Stimulated activated naive B cell treated with anti-CD40 and anti-IgM and Interleukin-4, amounts not matched to agents 10 μg/mL and 1 μg/mL and 100 μg/mL, for 72 hours (primary cell): ENCODE measurements at places on chromosomes 7 and 10.

DNA sequence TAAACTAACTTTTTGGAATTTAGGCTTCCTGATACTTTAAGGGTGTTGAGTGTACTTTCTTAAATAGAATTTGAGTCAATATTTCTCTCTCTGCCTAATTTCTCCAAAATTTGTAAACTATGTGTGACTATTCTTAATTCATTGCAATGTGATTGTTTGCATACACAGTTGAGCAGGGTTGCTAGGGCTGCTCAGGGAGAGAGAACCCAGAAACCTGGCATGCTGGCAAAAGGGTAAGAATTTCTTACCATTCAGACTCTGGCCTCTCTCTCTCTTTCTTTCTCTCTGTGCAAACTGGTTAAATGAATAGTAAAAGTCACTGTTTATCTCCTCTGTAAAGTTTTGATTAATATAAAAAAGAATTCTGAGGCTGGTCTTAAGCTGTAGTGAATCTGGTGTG is 51.0 kb upstream of the NAMPT start:
- H3K36me3 ChIP-seq = no peaks in the 10 kb centered on the region
- DNase-seq = no peak
- H3K27ac ChIP-seq = no peak overlapping the region
- no peak overlapping the region for H3K4me3 ChIP-seq
- no peaks in the 10 kb centered on the region for H3K4me1 ChIP-seq

- peak overlapping the region; percentile 67 for H3K27ac ChIP-seq
- H3K4me1 ChIP-seq = peaks cover 29% of the 10 kb centered on the region
- peaks cover 43% of the 10 kb centered on the region for H3K36me3 ChIP-seq
- no peak overlapping the region for H3K4me3 ChIP-seq
Observed at GRCh38 chr7:98285157-98286092, 3.9 kb downstream of the BRI3 start.

DNA sequence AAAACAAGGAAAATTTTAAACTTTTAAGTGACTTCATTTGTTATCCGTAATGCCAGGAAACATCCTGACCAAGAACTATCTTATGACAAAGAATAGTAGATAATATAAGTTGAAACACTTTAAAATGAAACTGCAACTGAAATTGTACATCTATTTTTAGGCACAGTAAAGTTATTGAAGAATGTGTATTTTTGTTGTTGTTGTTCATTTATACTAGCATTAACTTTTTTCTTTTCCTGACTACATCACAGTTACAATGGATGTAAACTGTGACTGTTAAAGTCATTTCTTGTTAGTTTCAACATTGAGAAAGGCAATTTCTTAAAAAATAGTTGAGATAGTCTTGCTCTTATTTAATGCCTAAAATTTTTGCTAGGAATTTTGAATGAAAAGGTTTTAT is 2.6 kb downstream of the CPED1 start:
- no peak overlapping the region for H3K27ac ChIP-seq
- no peaks in the 10 kb centered on the region for H3K36me3 ChIP-seq
- DNase-seq = no peak

GRCh38 chr7:39375047-39375873 is 190.9 kb upstream of the YAE1 start:
- no peak overlapping the region for H3K4me3 ChIP-seq
- DNase-seq = no peak
- H3K4me1 ChIP-seq = no peaks in the 10 kb centered on the region
- peaks cover 12% of the 10 kb centered on the region for H3K27me3 ChIP-seq
- H3K36me3 ChIP-seq = no peaks in the 10 kb centered on the region
- no peak overlapping the region for H3K27ac ChIP-seq

DNA sequence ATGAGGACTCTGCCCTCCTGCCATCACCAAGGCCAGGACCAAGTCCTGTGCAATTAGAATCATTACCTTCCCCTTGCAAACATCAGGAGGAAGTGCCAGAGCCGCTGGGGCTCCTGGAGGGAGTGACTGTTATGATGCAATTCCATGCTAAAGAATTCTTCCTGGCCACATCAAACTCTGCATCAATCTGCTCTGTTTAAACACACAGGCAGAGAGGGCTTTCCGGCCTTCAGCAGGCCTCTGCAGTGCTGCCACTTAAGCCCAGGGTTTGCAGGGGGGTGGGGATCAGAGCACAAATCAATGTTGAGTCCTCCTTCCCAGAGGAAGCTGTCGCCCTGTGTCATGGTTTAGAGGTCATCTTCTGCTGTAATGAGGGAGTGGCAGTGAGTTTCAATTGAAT is 58.1 kb downstream of the CTBP2 start:
- DNase-seq = no peak
- H3K27ac ChIP-seq = no peak overlapping the region
- no peaks in the 10 kb centered on the region for H3K36me3 ChIP-seq
- H3K4me1 ChIP-seq = no peaks in the 10 kb centered on the region

DNA sequence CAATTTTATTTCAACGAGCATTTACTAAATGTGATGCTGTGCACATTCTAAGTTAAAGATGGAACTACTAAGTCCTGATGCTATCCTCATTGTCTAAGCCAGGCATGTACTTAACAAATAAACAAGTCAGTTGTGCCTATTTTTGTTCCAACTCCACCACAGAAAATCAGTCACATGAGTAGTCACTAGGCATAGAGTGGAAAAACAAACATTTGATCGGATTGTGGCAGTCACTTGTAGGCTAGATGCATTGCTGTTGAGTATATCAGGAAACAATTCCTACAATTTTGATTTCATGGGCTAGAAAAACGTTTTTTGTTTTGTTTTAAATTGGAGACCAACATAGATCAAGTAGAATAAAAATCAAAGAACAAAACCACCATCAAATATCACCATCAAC is 177.6 kb upstream of the SLC25A13 start:
- no peak for DNase-seq
- H3K4me3 ChIP-seq = no peak overlapping the region
- no peak overlapping the region for H3K27ac ChIP-seq
- H3K36me3 ChIP-seq = no peaks in the 10 kb centered on the region
- no peaks in the 10 kb centered on the region for H3K27me3 ChIP-seq

DNA sequence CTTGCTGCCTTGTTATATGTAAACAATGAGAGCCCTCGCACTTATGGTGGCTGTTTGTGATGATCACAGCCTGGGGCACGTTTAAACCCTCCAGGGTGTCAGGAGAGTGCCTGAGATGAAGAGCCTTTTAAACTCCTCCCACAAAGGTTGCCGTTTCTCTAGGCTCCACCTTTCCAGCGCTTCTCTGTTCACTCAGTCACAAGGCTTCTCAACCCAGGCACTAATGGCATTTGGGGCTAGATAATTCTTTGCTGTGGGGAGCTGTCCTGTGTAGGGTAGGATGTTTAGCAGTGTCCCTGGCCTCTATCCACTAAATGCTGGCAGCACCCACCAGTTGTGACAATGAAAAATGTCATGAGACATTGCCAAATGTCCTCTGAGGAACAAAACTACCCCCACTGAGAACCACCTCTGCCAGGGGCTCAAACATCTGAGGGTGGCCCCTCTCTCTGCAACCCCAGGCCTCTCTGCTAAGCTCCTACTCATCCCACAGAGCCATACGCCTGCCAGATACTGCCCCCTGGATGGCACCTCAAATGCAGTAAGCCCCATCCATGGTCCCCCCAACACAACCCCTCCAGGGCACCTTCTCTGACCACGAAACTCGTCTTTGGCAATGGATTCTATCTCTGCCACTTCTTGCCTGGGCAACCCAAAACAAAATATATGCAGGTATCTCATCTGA is 144.3 kb upstream of the ZMIZ1 start:
- H3K4me1 ChIP-seq = no peaks in the 10 kb centered on the region
- H3K4me3 ChIP-seq = no peak overlapping the region
- no peaks in the 10 kb centered on the region for H3K36me3 ChIP-seq

GRCh38 chr7:155468785-155469148 is 10.8 kb downstream of the EN2 start:
- peak overlapping the region; percentile 74 for H3K4me3 ChIP-seq
- H3K27ac ChIP-seq = peak overlapping the region; percentile 56
- H3K36me3 ChIP-seq = no peaks in the 10 kb centered on the region
- no peak for DNase-seq
- H3K4me1 ChIP-seq = peaks cover 22% of the 10 kb centered on the region
- peaks cover 74% of the 10 kb centered on the region for H3K27me3 ChIP-seq

DNA sequence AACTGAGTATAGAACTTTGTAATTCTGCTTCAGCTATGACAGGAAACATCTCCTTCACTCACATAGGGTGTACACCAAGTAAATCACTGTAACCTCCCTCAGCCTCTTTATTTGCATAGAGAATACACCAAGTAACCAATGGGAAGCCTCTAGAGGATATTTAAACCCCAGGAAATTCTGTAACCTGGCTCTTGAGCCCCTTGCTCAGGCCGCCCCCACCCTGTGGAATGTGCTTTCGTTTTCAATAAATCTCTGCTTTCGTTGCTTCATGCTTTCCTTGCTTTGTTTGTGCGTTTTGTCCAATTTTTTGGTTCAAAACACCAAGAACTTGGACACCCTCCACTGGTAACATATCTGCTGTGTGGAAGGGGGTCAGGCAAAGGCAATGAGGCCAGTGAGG is 60.2 kb downstream of the CLRN3 start:
- no peak for DNase-seq
- H3K36me3 ChIP-seq = no peaks in the 10 kb centered on the region
- peaks cover 33% of the 10 kb centered on the region for H3K27me3 ChIP-seq
- H3K4me3 ChIP-seq = no peak overlapping the region
- no peak overlapping the region for H3K27ac ChIP-seq

GRCh38 chr7:151210087-151210854 is at the start of gene H2BK1:
Gene H2BK1 (minus strand): TSS chr7:151210488. CDS start chr7:151210318, 170 bp downstream.
- H3K27me3 ChIP-seq = peaks cover 7% of the 10 kb centered on the region
- no peaks in the 10 kb centered on the region for H3K4me1 ChIP-seq
- H3K27ac ChIP-seq = no peak within 1 kb of the TSS
- peaks cover 38% of the 10 kb centered on the region for H3K36me3 ChIP-seq
- no peak within 1 kb of the TSS for H3K4me3 ChIP-seq

DNA sequence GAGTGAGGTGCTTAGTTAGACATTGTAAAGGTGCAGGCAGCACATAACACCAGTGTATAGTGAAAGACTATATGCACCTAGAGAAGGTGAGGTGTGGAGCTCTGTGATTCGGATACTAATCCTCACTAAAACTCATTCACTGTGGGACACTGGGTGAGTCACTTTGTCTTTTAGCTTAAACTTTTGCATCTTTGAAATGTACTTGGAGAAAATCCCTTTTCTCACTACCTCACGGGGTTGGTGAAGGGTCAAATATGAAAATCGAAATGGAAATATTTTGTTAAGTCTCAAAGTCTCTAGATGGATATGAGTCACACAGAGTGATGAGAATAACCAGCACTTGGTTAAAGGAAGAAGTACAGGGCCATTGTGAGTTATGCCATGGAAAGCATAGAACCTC is 38.0 kb downstream of the MDFIC start:
- DNase-seq = no peak
- H3K27ac ChIP-seq = peak overlapping the region; percentile 42

- H3K27ac ChIP-seq = no peak overlapping the region
- DNase-seq = no peak
- no peaks in the 10 kb centered on the region for H3K36me3 ChIP-seq
- no peak overlapping the region for H3K4me3 ChIP-seq
Observed at GRCh38 chr10:21343087-21343486, 182.4 kb downstream of the SKIDA1 start.

GRCh38 chr7:133265821-133266220 is 12.9 kb downstream of the EXOC4 start:
- no peak overlapping the region for H3K27ac ChIP-seq
- H3K4me1 ChIP-seq = peaks cover 34% of the 10 kb centered on the region
- peaks cover 41% of the 10 kb centered on the region for H3K36me3 ChIP-seq
- DNase-seq = no peak
- no peak overlapping the region for H3K4me3 ChIP-seq
- no peaks in the 10 kb centered on the region for H3K27me3 ChIP-seq

DNA sequence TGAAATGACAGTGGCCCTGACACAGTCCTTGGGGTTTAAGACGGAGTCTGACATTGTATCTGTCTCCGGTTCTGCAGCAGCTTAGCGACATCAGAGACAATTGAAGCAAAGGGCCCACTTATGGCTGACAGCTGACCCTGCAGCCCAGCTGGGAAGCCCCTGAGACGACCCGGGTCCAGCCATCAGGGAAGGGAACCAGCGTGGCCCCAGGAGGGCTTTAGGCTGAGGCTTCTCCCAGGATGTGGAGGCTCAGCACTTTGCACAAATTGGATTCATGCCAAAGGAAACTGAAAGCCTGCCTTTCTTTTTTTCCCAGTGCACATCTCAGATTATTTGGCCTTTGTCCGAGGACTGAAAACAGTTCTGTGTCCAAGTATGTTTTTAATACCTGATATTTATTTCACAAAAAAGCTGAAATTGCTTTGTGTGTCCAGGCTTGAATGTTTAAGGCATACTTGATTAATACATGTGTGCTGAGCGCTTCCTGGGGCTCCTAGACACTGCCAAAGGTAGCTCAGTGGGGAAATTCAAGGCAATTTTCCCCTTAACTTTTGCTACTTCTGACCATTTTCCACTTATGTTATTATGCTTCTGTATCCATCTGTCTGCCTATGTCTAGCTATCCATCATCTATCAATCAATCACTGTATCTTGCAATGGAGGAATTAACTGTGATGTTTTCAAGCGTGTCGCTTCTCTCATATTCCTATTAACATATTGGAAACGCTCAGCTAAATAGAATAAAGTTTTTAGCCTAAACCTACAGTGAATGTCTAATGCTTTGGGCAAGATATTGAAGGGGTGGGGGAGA is 34.8 kb downstream of the KLF6 start:
- H3K36me3 ChIP-seq = no peaks in the 10 kb centered on the region
- H3K4me1 ChIP-seq = peaks cover 18% of the 10 kb centered on the region

DNA sequence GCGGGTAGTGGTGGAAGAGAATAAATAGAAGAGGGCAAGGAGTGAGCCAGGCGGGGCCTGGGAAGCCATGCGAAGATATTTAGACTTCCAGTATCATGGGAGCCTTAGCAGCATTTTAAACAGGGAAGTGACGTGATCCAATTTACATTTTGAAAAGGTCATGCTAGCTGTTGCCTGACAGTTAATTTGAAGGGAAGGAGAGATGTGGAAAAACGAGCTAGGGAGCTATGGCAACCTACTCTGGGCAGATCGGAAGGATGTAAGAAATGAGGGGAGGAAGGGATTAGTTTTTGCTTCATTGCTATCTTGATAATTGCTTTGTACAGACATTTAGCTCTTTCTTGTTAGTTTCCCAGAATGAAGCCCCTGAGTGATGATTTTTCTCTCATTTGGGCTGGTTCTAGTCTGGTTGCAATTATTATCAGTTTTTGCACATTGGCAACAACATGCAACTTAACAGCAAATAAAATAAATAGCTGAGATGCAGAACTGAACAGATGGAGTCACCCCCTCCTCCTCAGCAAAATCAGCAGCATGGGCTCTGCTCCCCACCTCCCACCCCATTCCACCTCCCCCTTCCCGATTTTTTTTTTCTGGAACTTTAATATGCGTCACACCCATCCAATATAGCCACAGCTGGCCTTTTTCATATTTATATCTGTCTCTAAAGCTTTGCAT is 13.0 kb upstream of the CALU start:
- H3K36me3 ChIP-seq = no peaks in the 10 kb centered on the region
- peaks cover 5% of the 10 kb centered on the region for H3K4me1 ChIP-seq

DNA sequence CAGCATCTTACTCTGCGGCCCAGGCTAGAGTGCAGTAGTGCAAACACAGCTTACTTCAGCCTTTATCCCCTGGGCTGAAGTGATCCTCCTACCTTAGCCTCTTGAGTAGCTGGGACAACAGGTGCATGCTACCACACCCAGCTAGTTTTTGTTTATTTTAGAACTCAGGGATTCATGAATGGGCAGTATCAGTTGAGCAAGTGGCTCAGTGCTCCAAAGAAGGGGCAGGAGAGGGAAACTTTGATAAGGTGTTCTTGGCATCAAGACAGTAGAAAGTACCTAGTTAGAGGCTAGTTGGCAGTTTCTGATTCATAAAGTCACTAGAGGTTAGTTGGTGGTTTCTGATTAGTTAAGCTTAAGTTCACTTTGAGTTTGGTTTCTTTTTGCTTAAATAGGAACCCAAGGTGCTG is 18.4 kb downstream of the TRIM24 start:
- DNase-seq = no peak
- no peaks in the 10 kb centered on the region for H3K27me3 ChIP-seq
- H3K4me3 ChIP-seq = no peak overlapping the region
- H3K27ac ChIP-seq = no peak overlapping the region
- peaks cover 1% of the 10 kb centered on the region for H3K36me3 ChIP-seq
